ENCODE measurements at places on chromosomes 12 and 14. TPM values are rescaled to one million over a fixed set of nuclear protein-coding genes. Genes with fewer than 3 reads are reported as not detected.

- no peak for DNase-seq
These were observed 19.4 kb downstream of the RAP1B start for GRCh38 chr12:68630050-68630449.

- peak; percentile 7 for DNase-seq
These were observed 910 bp upstream of the SRP54 start for GRCh38 chr14:34981743-34982420.

DNA sequence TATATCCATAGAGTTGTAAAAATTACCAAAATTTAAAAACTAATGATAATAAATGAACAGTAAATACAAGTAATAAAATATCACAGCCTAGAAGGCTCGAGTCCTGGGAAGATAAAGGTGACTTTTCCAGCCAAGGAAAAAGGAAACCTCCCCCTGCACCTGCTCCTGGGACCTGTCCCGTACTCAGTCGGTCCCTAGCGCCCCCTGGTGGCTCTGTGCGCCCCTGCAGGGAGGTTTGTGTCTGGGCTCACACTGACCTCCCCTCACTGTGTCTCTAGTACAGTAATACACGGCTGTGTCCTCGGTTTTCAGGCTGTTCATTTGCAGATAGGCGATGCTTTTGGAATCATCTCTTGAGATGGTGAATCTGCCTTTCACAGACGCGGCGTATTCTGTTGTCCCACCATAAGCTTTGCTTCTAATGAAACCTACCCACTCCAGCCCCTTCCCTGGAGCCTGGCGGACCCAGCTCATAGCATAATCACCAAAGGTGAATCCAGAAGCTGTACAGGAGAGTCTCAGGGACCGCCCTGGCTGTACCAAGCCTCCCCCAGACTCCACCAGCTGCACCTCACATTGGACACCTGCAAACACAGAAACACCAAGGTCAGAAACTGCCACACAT, 1030.4 kb downstream of the TMEM121 start:
- peak; percentile 35 for DNase-seq

- no peak for DNase-seq
These were observed 10.4 kb downstream of the PTGES3 start for GRCh38 chr12:56677680-56678079.

GRCh38 chr12:19909418-19909817, 458.9 kb upstream of the PDE3A start:
- DNase-seq: no peak

DNA sequence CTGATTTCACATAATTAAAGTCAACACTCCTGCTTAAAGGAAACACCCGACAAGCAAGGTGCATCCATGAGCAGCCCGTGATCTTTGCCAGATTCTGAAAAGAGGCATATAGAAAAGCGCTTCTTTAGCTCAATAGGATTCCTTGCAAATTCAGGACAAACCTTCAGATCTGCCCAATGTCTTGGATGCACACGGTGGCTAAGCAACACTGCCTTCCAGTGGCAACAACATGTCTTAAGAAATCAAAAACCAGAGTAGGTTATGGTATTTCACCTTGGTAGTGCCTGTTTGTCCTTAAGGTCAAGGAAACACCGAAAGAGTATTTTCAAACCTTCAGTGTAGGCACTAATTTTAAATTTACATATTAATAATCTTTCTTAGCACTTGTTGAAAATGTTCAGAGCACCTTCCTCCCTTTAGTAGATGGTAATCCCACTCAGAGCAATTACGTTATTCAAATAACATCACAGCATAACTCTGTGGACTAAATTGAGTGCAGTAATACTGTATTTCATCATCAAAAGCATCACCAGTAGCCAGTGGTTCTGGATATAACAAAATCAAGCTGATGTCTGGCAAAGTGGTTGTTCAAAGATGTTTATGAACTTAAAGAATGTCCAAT, 58.0 kb upstream of the CDKN3 start:
- no peak for DNase-seq

DNA sequence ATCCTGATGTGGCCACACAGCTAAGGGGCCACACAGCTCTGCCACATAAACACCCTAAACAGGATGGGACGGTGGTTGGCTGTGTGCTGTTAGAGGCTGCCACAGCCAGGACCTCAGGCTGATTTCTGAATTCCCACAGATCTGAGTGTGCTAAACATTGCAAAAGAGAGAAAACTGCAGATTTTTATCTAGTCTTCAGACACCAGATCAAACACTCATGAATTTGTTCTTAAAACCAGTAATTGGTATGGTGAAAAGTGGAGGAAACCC, 190.7 kb downstream of the MON2 start:
- DNase-seq: no peak

PTPRO gene
- not detected for total RNA-seq

DNA sequence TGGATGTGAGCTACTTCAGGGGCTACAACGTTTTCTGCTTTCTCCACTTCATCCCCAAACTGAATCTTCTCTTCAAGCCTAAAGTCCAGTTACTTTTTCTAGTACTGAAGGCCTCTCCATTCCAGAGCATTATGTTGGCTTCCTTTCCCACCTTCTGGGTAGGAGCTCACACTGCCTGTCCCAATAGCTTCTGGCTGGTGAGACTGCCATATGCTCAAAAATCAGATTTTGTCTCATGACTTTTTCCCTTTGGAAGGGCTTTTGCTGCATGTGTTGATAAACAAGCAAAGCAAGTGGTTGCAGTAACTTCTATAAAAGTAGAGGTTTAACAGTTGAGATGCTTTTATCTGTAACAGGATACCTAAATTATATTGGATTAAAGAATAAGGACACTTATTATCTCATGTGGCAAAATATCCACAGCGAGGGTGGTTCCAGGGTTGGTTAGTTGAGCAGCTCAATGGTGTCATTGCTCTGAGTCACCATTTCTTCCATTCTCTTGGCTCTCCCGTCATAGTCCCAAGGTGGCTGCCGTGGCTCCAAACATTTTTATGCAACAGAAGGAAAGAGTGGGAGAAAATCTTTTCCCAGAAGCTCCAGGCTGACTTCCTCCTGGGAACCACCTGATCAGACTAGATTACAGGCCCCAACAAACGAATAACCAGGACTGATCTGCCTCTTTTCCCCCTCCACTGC, 15.1 kb upstream of the PPFIBP1 start:
- no peak for DNase-seq

DNA sequence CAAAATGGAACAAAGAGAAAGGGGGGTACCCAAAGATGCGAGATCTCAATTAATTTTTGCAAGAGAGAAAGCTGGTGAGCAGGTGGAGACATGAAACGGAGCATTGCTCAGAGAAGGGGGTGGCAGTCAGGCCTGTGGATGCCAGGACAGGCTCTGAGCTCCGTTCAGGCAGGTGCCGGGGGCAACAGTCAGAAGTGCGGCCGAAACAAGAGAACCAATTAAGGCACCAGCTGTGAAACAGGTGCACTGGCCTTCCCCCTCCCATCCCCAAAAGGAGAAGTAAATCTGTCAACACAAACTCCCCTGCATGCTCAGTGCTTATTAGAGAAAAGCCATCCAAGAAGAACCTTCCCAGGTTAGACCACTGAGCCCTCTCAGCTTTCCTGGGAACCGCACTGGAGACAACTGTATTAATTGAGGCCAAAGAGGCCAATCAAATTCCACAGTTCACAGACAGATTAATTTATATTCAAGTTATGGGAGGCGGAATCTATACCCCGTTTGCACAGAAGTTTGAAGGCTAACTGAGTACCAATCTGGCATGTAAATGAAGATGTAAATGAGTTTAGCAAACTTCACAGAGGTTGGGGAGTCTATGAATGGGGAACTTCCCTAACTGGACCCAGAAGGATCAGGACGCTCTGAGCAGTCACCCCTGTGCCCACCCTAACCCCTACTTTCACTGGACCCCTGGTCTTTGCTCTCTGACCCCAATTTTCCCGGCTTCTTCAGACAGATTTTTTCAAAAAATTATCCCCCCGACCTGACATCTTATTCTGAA, 20.9 kb downstream of the OAS2 start:
- no peak for DNase-seq

C12orf54 gene
- not detected for total RNA-seq

IKBIP gene
- 33.7 TPM for total RNA-seq

MANSC4 gene
- not detected for total RNA-seq

DNA sequence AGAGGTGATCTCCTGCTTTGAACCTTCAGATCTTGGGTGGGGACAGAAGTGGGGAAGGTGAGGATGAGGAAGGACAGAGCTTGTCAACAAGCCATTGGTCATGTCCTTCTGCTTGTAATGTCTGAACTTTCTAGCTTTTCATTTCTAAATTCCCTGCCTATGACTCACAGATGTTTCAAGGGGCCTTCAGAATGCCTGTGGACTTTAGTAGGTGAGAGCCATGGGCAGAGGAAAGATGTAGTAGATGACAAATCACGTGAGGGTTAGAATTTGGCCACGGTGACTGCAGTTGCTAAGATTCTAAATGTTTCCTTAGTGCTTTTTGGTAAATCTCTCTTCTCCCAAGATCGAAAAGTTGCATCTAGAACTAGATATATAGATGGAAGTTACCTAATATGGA, 18.7 kb upstream of the CREBL2 start:
- no peak for DNase-seq

- DNase-seq: no peak
These were observed 53.4 kb downstream of the RPH3A start for GRCh38 chr12:112844814-112845565.

AQP6 gene
- total RNA-seq: 0.31 TPM

MGST1 gene
- 8.8 TPM for total RNA-seq

DNA sequence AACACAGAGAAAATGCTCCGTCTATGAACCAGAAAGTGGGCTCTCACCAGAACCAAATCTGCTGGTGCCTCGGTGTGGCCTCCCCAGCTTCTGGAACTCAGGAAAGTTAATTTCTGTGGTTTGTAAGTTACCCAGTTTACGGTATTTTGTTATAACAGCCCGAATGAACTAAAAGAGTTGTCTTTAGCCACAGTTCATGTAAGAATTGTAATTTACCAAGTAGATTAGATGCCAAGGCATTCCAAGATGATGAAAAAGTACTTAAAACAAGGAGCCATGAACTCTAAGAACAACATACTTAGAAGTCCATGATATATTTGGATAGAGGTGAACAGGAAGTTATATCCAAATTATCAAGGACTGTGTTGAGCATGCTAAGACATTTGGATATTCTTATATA, 259.9 kb upstream of the GARIN6 start:
- DNase-seq: no peak

SUOX gene
- 20.7 TPM for total RNA-seq

- no peak for DNase-seq
These were observed 250.4 kb downstream of the SOX5 start for GRCh38 chr12:23699031-23699430.

GRCh38 chr12:89464974-89465592, 59.5 kb downstream of the GALNT4 start:
- DNase-seq: no peak

- DNase-seq: no peak
These were observed 60.2 kb upstream of the ACTN1 start for GRCh38 chr14:69039288-69039628.

DNA sequence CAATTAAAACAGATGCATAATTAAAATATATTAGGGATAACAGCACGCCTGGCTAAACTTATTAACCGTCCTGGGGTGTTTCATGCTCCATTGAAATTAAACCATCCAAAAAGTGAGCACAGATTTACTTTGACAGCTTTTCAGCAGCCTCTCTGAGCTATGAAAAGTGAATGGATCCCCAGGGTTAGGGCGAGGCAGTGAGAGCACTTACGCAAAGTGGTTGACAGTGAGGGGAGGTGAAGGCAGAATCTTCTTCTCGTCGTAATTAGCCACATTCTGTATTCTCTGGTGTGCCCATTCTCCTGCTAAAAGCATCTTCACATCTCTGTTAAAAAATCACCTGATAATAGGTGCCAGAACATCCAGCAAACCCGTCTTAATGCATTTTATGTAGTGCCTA, 1.9 kb downstream of the TMTC2 start:
- DNase-seq: no peak

- DNase-seq: no peak
These were observed 52.0 kb downstream of the SLC38A6 start for GRCh38 chr14:61033054-61033453.

GRCh38 chr12:51082561-51083125, 753 bp downstream of the CSRNP2 start:
- no peak for DNase-seq

DNA sequence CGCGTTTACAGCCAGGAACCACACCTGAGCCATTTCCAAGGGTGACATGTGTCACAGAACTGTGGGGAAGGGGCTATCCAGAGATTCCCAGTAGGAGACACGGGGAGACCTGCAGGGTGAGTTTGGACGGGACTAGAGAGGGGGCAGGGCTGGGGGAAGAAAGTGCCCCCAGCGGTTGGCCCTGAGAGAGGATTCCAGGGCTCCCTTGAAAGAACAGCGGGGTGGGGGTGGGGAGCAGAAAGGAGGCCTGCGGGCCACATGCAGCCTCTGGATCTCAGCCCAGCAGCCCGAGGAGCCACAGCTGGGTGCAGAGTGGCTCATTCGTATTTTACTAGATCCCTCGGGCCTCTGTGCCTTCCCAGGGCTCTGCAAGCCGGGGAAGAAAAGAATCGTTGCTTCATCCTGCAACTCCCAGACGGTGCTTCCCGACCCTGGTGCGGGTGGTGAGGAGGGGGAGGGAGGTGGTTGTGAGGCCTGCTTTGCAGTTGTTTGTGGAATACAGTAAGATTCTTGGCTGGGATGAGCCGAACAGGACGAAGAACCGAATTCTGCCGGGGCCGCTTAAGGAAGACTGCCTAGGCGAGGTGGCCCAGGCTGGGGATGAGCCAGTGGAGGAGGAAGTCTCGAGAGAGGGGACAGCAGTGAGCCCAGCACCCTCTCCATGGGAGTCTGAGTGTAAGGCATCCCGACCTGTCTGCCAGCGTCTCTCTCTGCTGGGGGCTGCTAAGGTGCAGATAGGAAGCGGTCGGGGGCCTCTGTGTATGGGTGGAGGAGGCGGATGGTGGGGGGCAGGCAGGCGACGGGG, 36.1 kb upstream of the ANKRD9 start:
- DNase-seq: no peak

ACSM4 gene
- total RNA-seq: not detected

GRCh38 chr14:31241450-31242114, 34.0 kb upstream of the HECTD1 start:
- no peak for DNase-seq

GRCh38 chr12:19186722-19187661, 57.5 kb downstream of the PLEKHA5 start:
- peak; percentile 35 for DNase-seq

GRCh38 chr12:23340351-23340750, 609.1 kb downstream of the SOX5 start:
- no peak for DNase-seq

- no peak for DNase-seq
These were observed 176.9 kb downstream of the MON2 start for GRCh38 chr12:62643486-62643885.

PROX2 gene
- total RNA-seq: not detected

DNA sequence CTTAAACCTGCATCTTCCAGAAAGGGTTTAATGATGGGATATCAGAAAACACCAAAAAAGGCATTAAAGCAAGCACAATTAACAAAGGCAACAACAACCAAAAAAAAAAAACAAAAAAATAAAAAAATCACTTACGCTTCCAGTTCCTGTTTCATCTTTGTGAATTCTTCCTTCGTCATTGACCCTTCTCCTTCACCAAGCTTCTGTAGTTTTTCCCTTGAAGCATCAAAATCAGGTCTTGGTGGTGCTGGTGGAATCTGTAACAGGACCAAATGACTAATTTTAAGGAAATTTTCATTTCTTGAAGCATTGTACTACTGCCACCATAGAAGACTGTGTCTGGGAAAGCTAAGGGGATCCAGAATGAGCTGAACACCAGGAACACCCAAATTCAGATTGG, 24.5 kb downstream of the SNX6 start:
- no peak for DNase-seq

GRCh38 chr12:67067453-67068203, 201.5 kb upstream of the CAND1 start:
- DNase-seq: no peak

IPO4 gene
- 103 TPM for total RNA-seq

Measured in Panc1 (cell line).